ENCODE measurements at places on chromosomes 1 and 21.

- no peak for DNase-seq
These were observed 35.8 kb upstream of the PRSS38 start for GRCh38 chr1:227779685-227780084.

DNA sequence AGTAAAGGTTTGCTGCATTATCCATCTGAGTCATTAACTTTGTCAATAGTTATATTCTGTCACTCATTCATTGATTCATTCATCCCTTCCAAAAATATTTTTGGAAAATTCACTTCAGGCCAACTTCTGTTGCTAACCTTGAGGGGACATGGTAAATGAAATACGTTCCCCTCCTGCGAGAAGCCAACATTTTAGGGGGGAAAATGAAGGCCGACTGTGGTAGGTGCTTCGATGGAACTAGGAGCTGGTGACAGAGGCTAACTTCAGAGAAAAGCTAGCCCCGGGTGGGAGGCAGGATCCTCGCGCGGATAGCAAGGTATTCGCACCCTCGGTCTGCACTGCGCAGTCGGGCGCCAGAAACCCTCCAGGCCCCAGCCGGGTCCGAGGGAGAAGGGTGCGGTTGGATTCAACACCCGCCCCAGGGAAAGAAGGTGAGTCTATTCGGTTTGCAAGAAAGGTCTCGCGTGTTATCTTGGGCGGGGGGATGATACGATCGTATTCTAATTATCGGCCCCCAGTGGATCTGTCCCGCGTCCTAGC is 646 bp upstream of the RRP15 start:
- DNase-seq: no peak

GRCh38 chr1:181086091-181086490 is 2.4 kb upstream of the IER5 start:
- no peak for DNase-seq

- DNase-seq: no peak
These were observed 12.1 kb downstream of the CSTB start for GRCh38 chr21:43763901-43764523.

GRCh38 chr1:226711976-226712741 is 26.9 kb downstream of the ITPKB start:
- no peak for DNase-seq

All from ELR (cell line).